ENCODE measurements at places on chromosomes 11 and 22.

DNA sequence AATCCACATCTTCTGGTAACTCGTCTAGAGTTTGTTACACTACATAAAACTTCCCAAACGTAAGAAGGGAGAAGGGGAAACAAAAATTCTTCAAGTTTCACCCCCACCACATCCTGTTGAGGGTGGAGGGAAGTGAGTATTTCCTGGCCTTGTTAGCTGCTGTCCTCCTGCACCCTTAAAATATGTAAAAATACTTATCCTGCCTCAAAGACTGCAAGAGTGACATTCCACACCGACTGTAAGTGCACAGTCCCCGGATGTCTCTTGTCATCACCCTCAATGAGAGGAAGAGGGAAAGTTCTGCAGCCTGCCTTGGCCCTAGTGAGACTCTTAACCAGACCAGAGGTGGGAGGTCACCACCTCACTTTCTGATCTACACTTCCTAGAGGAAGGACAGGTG is 3.3 kb downstream of the TMEM121B start:
- DNase-seq: no peak

- peak; percentile 28 for DNase-seq
These were observed 70.0 kb downstream of the RBX1 start for GRCh38 chr22:41021061-41021612.

DNA sequence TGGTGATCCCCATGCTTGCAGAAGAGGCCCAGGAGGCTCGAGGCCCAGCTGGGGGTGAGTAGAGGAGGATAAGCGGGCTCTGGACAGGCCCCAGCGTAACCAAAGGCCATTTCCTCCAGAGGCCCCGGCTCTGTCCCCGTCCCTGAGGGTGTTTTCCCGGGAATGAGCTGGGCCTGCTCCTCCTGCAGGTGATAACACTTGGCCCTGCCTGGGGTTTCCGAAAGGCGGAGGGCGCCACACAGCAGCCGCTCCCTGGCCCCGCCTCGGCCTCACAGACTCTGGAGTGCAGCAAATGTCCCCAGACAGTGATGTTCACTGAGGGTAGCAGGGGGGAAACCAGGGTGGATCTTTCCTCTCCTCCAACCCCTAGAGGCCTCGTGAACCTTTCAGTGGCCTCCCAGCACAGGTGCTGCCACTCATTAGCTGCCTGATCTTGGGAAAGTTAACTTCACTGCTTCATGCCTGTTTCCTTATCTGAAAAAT is 10.5 kb upstream of the MGAT3 start:
- DNase-seq: no peak

- peak; percentile 89 for DNase-seq
These were observed 27.6 kb downstream of the RIBC2 start for GRCh38 chr22:45441138-45441537.

GRCh38 chr22:39230261-39231196 is 14.3 kb downstream of the PDGFB start:
- no peak for DNase-seq

DNA sequence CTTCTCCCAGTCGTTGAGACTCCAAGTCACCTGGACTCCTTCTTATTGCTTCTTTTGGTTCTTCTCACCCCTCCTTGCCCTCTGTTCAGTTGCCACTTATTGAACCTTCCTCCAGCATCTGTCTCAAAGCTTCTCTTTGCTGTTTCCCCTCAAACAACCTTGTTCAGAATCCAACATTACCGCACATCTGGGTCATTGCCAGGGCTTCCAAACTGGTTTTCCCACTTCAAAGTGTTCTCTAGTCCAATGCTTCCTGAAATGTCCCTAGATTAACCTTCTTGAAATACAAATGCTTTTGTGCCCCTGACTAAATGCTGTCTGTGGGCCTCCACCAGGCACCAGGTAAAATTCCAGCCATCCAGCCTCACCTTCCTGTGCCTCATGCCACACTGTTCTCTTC is 100.8 kb upstream of the TTC12 start:
- no peak for DNase-seq

DNA sequence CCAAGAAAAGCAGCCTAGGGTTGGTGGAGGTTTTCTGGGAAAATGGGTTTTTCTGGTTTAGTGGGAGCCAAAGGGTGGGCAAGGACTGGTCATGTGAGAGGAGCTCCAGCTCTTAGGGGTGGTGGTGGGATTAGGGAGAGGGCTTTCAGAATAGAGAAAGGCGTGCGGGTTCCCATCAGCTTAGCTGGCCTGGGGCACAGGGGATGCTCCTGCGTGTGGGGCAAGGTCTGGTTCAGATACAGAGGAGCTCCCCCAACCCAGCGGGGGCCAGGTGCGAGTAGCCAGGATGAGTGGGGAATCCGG is 644 bp downstream of the TMEM134 start:
- no peak for DNase-seq

DNA sequence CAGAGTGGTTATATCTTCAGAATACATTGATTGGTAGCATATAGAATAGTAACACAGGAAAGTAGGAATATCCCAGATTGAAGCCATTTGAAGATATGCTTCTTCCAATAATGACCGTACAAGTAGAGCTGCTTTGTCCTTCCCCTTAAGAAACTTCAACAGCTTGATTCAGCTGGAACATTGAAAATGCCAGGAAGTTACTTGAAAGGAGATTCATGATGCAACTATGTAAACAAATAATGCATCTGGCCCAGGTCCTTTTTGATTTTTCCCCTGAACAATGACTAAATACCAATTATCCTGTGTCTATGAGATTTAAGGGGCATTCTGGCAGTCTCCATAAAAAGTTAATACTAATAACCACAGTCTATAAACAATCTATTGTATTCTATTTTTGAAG is 3.0 kb downstream of the DKK3 start:
- peak; percentile 44 for DNase-seq

- DNase-seq: no peak
These were observed 3.2 kb downstream of the TTLL12 start for GRCh38 chr22:43183496-43184277.

DNA sequence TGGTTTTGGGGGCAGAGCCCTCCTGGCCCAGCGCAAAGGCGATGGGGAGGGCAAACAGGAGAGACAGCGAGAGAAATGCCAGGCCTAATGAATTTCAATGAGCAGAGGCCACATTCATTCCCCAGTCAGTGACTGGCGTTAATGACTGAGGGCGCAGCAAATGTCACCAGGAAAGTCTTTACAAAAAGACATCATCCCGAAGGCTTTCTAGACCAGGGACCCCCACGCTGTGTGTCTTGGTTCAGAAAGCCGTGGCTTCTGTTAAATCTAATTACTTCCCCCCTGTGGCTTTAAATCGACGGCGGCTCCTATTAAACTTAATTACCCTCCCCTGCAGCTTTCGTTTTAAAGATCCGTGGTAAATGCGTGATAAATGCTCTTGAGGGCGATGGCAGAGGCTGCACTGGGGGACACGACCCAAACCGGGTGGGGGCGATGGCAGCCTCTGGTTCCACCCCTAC is 1.6 kb upstream of the FGF19 start:
- DNase-seq: peak; percentile 96

GRCh38 chr11:129117595-129118350 is 74.4 kb downstream of the ARHGAP32 start:
- DNase-seq: peak; percentile 78

- DNase-seq: no peak
These were observed 46.3 kb downstream of the ACAT1 start for GRCh38 chr11:108167624-108168023.

DNA sequence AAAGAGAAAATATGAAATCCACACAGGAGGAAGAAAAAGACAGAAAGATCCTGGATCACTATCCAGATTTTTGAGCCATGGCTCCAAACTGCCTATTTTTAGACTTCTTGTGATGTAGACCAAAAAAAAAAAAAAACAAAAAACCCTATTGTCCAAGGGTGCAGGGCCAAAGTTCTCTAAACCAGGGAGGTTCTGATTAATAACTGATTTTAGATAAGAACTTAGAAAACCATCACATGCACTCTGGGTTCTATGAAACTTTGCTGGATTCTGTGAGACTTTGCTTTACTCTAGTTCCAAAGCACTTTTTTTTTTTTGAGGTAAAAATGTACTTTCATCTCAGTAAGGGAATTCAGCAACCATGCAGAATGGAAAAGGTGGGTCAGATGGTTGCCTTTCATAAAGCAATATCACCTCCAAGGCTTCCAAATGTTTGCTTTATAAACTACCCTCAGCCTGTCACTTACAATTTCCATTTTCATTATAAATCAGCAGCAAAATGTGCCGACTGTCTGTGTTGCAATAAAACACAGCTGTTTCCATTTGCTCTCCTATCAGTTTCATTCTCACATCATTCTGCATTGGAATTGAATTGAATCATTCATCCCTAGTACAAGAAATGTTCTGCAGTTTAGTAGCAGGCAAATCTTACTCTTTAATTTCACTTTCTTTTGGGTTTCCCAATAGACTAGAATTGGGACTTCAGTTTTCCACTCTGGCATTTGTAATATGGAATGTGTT is 1584.3 kb upstream of the RAG2 start:
- peak; percentile 42 for DNase-seq
